Stimulated activated CD8-positive, alpha-beta memory T cell treated with anti-CD3 and anti-CD28 coated beads, Interleukin-12 subunit alpha, Interleukin-12 subunit beta, amount 100 ng/mL, for 1 hour (primary cell): ENCODE measurements at places on chromosomes 3 and 15.

DNA sequence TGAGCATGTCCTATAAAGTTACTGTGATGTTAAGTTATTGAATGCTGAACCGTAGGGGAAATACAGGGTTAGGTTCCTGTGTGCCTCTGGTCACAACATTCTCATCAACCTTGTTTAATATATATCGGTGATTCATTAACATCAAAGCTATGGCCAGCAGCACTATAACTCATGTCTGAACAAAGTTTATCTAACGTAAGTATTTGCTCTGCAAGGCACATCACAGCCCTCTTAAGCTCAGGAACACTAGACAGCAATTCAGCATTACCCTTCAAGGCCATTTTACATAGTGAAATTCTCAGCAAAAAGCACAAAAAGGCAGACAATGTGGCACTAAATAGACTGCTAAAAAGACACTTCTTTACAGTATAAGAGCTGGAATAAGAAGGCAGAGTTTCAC is 48.2 kb upstream of the FNDC3B start:
- DNase-seq: no peak

- DNase-seq: no peak
These were observed 1.9 kb downstream of the GATA2 start for GRCh38 chr3:128490915-128491690.

GRCh38 chr3:42229266-42229941 is 36.6 kb downstream of the CCK start:
- no peak for DNase-seq

DNA sequence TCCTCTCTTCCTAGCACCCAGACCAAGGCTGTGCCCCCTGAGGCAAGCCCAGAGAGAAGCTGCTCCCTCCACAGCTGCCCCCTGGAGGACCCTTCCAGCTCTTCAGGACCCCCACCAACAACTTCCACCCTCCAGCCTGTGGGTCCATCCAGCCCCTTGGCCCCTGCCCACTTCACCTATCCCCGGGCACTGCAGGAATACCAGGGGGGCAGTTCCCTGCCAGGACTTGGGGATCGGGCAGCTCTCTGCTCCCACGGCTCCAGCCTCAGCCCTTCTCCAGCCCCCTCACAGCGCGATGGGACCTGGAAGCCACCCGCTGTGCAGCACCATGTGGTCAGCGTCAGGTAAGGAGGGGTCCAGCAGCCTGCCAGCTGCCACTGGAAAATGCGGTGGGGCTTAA is 5.6 kb downstream of the DISP2 start:
- no peak for DNase-seq

- no peak for DNase-seq
These were observed 261.2 kb upstream of the DNAJC19 start for GRCh38 chr3:181250714-181251113.

- no peak for DNase-seq
These were observed 514 bp downstream of the PLS1 start for GRCh38 chr3:142596726-142597088.

DNA sequence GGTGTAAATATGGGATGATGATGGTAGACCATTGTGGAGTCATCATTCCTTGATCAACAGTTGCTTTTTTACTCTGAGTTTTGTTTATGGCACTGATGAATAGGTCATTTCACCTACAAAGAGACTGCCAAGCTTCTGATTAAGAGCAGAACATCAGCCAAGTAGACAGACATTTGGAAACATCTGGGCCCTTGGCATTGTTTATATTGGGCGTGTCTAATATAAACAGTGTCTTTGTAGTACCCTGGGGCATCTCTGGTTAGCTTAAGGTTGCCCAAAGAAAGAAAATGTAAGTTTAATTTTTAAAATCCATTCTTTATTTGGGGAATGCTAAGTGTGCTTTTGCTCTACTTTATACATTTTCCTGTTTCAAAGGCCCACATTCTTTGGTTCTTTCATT is 377.0 kb downstream of the FEZF2 start:
- no peak for DNase-seq

DNA sequence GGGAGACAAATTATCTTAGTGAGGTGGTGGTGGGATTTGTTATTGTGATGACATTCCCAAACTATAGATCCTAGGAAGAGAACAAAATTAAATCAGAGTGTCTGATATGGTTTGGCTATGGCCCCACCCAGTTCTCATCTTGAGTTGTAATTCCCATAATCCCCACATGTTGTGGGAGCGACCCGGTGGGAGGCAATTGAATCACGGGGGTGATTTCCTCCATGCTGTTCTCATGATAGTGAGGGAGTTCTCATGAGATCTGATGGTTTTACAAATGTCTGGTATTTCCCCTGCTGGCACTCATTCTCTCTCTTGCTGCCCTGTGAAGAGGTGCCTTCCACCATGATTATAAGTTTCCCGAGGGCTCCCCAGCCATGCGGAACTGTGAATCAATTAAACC is 62.0 kb downstream of the RPL22L1 start:
- DNase-seq: no peak

DNA sequence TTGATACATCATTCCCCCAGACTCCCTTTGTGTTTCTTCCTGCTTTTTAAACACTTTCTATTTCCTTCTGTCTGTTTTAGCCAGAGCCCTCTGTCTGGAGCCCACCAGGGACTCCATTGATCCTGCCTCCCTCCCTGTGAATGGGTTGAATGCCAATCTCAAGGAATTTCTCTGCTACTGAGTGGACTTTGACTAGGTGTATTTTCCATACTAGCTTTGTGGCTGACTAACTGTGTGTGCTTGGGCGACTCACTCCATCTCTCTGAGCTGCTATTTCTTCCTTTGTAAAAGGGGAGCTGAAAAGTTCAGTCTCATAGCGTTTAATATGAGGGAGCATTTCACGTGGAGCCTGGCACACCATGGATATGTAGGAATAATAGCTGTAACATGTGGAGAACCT is 98.8 kb downstream of the EEFSEC start:
- DNase-seq: no peak

GRCh38 chr3:30661098-30661873 is 54.9 kb downstream of the TGFBR2 start:
- DNase-seq: no peak

DNA sequence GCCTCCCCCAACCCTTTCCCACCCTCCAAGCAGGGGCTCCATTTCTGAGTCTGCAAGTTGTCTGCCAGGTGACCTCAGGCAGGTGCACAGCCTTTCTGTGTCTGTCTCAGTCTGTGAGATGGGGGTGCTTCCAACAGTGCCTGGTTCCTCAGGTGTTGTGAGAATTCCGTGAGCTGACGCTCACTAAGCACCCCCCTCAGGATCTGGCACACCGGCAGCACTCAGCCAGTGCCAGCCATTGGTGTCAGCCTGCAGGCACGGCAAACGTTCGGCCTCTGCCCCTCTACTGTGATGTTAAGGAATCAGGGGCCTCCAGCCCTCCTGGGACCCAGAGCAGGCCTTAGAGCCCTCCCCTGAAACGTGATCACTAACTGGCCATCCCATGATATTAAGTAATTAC is 2.4 kb downstream of the KLF15 start:
- no peak for DNase-seq

DNA sequence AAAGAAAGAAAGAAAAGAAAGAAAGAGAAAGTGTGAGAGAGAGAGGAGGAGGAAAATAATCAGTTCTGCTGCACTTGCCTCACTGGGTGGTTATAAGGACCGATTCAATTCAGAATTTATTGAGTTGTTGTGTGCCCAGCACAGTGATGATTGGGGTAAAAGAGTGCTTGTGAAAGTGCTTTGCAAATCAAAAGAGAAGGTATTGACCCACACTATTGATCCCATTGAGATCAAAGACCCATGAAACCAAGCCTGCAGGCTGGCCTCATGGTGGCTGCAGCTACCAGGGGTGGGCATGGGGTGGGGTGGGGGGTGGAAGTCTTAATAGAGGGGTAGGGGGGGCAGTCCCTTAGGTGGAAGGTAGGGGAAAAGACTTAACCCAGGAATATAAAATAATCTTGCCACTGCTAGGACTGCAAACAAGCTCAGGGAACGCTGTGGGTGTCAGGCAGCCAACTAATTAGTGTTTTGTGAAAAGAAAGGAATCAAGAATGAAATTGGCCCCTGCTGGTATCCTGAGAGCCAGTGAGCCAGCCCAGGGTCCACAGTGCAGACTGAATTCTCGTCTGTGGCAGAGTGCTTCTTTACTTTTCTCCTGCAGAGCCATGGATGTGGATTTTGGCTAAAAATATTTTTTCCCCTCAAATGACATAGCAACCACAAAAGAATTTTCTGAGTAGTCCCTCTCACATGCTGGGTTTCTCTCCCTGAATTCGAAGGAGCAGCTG is 34.2 kb downstream of the CLEC3B start:
- no peak for DNase-seq

DNA sequence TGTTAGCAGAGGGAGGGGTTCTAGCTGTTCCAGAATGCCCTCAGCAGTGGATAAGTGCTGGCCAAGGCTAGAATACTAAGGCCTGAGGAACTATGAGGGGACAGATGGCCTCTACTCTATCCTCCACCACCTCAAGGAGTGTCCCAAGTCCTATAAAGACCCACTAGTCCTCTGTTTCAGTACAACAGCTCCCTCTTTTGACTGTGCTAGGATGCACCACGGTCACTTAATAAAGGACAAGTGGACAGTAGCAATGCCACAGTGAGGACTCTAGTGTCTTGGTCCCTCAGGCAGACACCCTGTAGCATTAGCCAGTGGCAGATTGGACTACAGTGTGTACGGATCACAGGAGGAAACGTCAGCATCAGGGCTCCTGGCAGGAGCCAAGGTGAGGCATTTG is 171.8 kb upstream of the PROK2 start:
- DNase-seq: no peak

- no peak for DNase-seq
These were observed 145.6 kb upstream of the LYSMD4 start for GRCh38 chr15:99878835-99879234.

DNA sequence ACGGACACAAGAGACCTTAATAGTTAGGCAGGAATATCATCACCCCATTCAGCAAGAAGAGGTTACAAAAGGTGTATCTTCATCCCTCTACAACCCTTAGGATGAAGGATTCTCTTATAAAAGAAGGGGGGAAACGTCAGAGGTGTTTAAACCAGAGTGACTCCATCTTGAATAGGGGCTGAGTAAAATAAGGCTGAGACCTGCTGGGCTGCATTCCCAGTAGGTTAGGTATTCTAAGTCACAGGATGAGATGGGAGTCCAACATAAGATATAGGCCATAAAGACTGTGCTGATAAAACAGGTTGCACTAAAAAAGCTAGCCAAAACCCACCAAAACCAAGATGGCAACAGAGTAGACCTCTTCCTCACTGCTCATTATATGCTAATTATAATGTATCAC is 16.5 kb downstream of the TRPM7 start:
- DNase-seq: no peak

DNA sequence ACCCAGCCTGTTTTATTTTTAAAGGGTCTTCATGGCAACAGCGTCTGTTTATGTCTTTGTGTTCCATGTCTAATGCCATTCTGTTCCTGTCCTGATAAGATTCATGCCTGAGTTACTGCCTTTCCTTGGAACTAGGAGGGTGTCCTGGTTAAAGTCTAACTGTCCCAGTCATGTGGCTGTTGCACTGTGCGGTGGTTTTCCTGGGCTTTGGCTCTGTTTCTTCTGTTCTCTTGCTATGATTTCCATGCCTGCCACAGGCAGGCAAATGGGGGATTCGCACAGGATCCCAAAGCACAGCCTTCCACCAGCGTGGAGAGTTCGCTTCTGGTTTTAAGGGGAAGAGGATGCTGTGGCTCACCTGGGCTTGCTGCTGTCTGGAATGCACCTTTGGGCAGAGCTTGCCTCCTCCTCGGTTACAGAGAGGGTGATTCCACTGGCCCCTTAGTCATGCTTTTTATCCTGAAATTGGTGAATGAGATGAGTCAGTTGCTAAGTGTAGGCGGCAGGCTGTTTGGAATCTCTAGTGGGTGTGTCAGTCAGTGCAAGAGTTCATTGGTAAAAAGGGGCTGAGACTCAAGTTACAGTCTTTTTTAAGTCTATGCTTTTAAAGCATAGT is 86.8 kb downstream of the CCK start:
- DNase-seq: no peak

- DNase-seq: no peak
These were observed 2.9 kb downstream of the NAA50 start for GRCh38 chr3:113743006-113743630.

DNA sequence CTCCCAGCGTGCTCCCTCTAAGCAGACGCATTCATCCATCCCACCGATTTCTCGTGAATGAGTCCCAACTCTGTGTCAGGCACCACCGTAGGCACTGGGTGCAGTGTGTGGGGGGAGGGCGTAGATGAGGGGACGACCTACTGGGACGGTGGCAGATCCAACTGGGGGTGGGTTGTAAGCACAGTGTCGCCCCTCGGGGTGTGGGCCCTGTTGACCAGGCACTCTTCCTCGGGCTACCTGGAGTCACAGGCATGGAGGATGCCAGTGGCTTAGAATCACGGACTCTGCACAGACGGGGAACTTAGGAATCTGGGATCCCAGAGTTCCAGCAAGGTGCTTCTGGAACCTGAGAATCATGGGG is 66.2 kb downstream of the SLC6A6 start:
- DNase-seq: no peak

GRCh38 chr3:113498221-113499005 is 16.5 kb downstream of the SPICE1 start:
- DNase-seq: no peak

GRCh38 chr3:51622413-51622812 is 48.6 kb upstream of the TEX264 start:
- no peak for DNase-seq

GRCh38 chr15:66940368-66940767 is 125.0 kb upstream of the SMAD3 start:
- DNase-seq: no peak
